Activated CD8-positive, alpha-beta memory T cell treated with anti-CD3 and anti-CD28 coated beads, Interleukin-2, amount 10 ng/mL, durations not matched to agents 7 days and 5 days (primary cell): ENCODE measurements at places on chromosomes 5 and 9. TPM values are rescaled to one million over a fixed set of nuclear protein-coding genes. Genes with fewer than 3 reads are reported as not detected.

OR1N1 gene
- not detected for total RNA-seq

- no peak for DNase-seq
- no peak overlapping the region for H3K27ac ChIP-seq
- H3K4me3 ChIP-seq = no peak overlapping the region
- H3K27me3 ChIP-seq = peaks cover 64% of the 10 kb centered on the region
- H3K36me3 ChIP-seq = no peaks in the 10 kb centered on the region
Observed at GRCh38 chr5:141757402-141757801, 75.4 kb upstream of the ARAP3 start.

UBE2QL1 gene
- total RNA-seq = 0.35 TPM

DNA sequence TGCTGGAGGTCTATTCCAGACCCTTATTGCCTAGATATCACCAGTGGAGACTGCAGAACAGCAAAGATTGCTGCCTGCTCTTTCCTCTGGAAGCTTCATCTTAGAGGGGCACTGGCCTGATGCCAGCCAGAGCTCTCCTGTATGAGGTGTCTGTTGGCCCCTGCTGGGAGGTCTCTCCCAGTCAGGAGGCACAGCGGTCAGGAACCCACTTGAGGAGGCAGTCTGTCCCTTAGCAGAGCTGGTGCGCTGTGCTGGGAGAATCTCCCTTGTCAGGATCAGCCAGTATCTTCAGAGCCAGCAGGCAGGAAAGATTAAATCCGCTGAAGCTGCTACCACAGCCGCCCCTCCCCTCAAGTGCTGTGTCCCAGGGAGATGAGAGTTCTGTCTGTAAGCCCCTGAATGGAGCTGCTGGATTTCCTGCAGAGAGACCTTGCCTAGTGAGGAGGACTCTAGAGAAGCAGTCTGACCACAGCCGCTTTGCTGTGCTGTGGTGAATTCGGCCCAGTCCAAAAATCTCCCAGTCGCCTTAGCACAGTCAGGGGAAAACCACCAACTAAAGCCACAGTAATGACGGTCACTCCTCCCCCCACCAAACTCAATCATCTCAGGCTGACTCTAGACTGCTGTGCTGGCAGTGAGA, 124.1 kb downstream of the JAKMIP2 start:
- no peaks in the 10 kb centered on the region for H3K27me3 ChIP-seq
- peaks cover 4% of the 10 kb centered on the region for H3K4me1 ChIP-seq
- H3K4me3 ChIP-seq = no peak overlapping the region
- H3K27ac ChIP-seq = no peak overlapping the region
- H3K36me3 ChIP-seq = peaks cover 8% of the 10 kb centered on the region
- peak; percentile 46 for DNase-seq

NIM1K gene
- 0.50 TPM for total RNA-seq

PCDHA5 gene
- not detected for total RNA-seq

GRCh38 chr9:126457890-126458289, 131.3 kb downstream of the MVB12B start:
- no peak overlapping the region for H3K27ac ChIP-seq
- peaks cover 8% of the 10 kb centered on the region for H3K36me3 ChIP-seq
- DNase-seq = no peak
- peaks cover 15% of the 10 kb centered on the region for H3K4me1 ChIP-seq

CDX1 gene
- total RNA-seq = not detected

ARSI gene
- total RNA-seq = not detected

KLF4 gene
- total RNA-seq = 1.5 TPM

DNA sequence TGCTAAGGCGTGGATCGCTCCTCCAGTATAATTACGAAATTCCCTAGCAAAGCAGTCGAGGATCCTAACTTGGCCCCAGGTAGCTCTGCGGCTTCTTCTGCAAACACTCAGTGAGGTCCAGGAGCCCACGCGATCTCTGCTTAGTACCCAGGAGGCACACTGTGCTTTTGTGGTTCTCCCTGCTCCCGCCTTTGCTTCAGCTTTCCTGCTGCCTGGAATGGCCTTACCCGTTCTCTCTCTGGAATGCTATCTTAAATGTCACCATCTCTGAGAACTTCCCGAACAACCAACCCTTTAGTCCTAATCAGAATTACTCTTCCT, 639 bp downstream of the INVS start:
- peak; percentile 44 for DNase-seq
- H3K36me3 ChIP-seq = peaks cover 7% of the 10 kb centered on the region
- peaks cover 23% of the 10 kb centered on the region for H3K4me1 ChIP-seq
- peak overlapping the region; percentile 99 for H3K4me3 ChIP-seq

FST gene
- total RNA-seq = 0.49 TPM

- H3K4me3 ChIP-seq = no peak overlapping the region
- no peak for DNase-seq
- H3K27ac ChIP-seq = no peak overlapping the region
Observed at GRCh38 chr9:4375424-4376200, 75.7 kb upstream of the GLIS3 start.

DNA sequence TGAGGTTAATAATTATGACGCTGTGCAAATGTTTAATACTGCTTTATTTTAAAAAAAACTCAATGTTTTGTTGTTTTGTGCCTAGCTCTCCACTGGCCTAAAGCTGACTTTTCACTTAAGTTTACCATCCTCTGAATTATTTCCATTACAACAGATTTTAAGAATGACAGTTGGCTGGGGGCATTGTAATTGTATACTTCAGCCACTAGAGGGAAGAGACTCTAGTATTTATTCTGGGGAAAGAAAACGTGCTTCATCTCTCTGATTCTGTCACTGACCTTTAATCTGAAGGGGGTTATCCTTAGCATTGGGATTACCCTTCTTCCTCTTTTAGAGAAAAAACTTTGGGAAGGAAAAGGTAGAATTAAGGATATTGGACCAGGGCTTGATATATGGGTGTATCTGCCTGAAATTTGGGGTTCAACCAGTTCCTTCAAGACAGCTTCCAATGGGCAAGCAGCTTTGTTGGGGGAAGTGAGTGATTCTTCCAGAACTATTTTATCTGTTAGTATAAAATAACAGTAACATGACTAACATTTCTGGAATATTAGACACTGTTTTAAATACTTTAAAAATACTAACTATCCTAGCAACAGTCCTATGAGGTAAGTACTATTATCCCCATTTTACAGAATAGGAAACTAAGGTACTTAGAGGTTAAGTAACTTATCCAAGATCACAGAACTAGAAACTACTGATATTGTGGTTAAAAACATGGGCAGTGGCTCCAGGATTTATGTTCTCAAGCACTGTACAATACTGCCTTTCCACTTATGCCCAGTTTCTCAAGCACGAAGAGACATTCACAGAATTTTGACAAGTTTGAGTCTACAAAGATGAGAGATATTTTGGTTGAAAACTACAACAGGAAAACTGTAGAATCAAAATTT, 208.4 kb downstream of the CD180 start:
- H3K36me3 ChIP-seq = no peaks in the 10 kb centered on the region
- H3K27me3 ChIP-seq = peaks cover 8% of the 10 kb centered on the region
- DNase-seq = no peak
- H3K4me1 ChIP-seq = peaks cover 5% of the 10 kb centered on the region
- no peak overlapping the region for H3K4me3 ChIP-seq

NUTM2G gene
- not detected for total RNA-seq

PCDHGC4 gene
- total RNA-seq = not detected

- H3K27me3 ChIP-seq = no peaks in the 10 kb centered on the region
- H3K27ac ChIP-seq = peak overlapping the region; percentile 98
Observed at GRCh38 chr5:1791176-1791575, 8.5 kb downstream of the MRPL36 start.

DNA sequence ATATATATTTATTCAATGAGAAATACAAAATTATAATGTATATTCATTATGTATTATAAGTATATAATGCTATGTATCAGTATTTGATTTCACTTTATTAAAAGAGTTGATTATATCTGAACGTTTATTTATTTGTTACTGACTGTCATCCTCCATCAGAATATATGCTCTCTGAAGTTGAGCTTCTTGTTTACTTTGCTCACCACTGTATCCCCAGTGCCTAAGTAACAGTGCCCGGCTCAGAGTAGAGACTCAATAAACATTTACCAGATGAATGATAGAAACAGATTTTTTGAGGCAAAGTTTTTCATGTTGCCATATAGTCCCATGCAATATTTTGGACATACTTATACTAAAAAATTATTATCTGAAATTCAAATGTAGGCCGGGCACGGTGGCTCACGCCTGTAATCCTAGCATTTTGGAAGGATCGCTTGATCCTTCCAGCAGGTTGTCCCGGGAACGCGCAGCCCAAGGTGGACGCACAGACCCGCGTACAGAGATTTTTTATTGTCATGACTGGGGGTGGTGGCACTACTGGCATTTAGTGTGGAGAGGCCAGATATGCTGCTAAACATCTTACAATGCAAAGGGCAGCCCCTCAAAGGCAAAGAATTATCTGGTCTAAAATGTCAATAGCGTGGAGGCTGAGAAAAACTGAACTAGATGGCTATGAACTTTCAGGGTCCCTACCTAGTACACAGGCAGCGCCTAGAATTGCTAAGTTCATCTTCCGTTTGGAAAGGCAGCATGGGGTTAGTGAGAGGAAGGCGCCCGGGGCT, 761 bp upstream of the DNAJC25 start:
- peaks cover 2% of the 10 kb centered on the region for H3K36me3 ChIP-seq
- peaks cover 3% of the 10 kb centered on the region for H3K27me3 ChIP-seq
- peak overlapping the region; percentile 80 for H3K27ac ChIP-seq
- H3K4me3 ChIP-seq = peak overlapping the region; percentile 95
- DNase-seq = no peak

GRCh38 chr5:36657563-36657995, 51.2 kb downstream of the SLC1A3 start:
- peaks cover 39% of the 10 kb centered on the region for H3K27me3 ChIP-seq
- H3K36me3 ChIP-seq = no peaks in the 10 kb centered on the region
- no peak overlapping the region for H3K4me3 ChIP-seq
- DNase-seq = no peak

GRCh38 chr5:122844910-122845228, 544 bp upstream of the SNX24 start:
- H3K4me1 ChIP-seq = peaks cover 29% of the 10 kb centered on the region
- H3K27ac ChIP-seq = peak overlapping the region; percentile 71
- no peak for DNase-seq
- H3K4me3 ChIP-seq = peak overlapping the region; percentile 83

DNA sequence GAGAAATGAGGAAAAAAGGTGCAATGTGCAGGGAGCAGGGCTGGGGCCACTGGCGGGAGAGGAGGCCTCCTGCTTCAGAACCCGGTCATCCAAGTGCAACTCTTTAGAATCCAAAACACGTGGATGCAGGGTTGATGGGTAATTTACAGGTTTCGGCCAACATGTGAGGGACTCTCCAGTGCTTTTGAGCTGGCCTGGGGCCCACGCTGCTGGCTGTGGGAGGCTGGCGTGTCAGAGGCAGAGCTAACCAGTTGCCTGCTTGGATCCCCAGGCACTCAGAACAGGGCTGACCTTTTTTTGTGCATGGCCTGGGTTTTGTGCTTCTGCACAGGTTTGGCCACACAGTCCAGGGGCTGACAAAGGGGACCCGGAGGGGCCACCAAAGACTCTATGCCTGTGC, 61.6 kb downstream of the GADD45G start:
- H3K27me3 ChIP-seq = peaks cover 47% of the 10 kb centered on the region
- H3K4me1 ChIP-seq = peaks cover 16% of the 10 kb centered on the region
- no peak for DNase-seq
- H3K36me3 ChIP-seq = peaks cover 2% of the 10 kb centered on the region

GRCh38 chr5:173256800-173257199, 21.8 kb upstream of the NKX2-5 start:
- peaks cover 40% of the 10 kb centered on the region for H3K27me3 ChIP-seq
- H3K36me3 ChIP-seq = no peaks in the 10 kb centered on the region
- no peak for DNase-seq
- H3K4me3 ChIP-seq = no peak overlapping the region

GRCh38 chr9:99414321-99414720, 192.2 kb downstream of the SEC61B start:
- H3K4me1 ChIP-seq = peaks cover 11% of the 10 kb centered on the region
- DNase-seq = no peak
- H3K27ac ChIP-seq = no peak overlapping the region
- no peak overlapping the region for H3K4me3 ChIP-seq

SAXO1 gene
- total RNA-seq = 0.12 TPM

PCDHGC5 gene
- not detected for total RNA-seq

DNA sequence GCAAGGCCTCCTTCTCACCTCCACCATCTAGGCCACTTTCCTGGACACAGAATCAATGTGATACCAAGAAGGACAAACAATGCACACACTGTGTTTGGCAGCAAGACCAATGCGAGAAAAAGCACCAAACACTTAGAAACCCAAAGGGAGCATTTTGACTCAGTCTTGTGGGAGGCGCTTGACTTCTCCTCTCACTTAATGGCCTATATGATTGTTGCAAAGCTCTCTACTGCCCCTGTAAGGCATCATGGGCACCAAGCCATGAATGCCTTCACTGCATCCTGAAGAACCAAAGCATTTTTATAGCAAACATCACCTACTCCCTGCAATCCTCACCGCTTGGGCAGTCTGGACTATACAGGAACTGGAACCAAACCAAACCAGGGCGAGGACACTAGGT, 57.5 kb downstream of the CDH6 start:
- H3K27me3 ChIP-seq = no peaks in the 10 kb centered on the region
- DNase-seq = no peak
- H3K4me3 ChIP-seq = no peak overlapping the region
- no peak overlapping the region for H3K27ac ChIP-seq

DNA sequence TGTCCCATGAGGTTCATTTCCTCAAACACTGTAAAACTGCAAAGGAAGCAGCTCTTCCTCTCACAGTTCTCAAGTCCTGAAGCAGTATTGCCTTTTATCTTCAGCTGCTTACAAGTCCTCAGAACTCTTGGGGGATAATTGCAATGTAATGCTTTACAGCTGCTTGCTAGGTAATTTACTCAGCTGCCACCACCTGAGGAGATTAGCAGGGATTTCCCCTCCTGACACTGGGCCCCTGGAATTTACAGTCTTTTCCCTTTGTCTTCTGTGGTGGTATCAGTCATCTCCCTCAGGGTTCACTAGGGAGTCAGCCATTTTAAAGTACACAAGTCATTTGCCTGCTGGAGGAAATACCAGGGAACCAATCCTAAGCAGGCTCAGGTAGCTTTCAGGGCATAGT, 754.3 kb upstream of the GRAMD2B start:
- H3K4me3 ChIP-seq = no peak overlapping the region
- no peaks in the 10 kb centered on the region for H3K36me3 ChIP-seq
- no peak for DNase-seq
- H3K27ac ChIP-seq = no peak overlapping the region
- no peaks in the 10 kb centered on the region for H3K4me1 ChIP-seq

DNA sequence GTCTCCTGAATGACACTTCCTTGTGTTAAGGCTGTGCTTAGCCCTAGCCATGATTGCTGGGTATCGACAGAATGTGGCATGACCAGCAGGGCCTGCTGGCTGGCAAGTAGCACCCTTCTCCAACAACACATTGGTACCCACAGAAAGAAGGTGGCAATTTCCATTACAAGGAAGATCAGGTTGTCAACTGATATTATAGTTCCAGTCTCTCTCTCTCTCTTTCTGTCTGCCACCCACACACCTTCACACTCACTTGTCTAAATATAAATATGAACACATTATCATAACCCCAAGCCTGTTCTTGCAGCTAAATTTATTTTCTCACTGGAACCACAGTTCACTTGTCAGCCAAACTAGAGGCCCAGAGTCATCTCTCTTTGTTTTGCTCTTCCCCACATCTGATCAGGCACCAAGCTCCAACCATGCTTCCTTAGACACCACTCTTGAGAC, 408.1 kb upstream of the PIK3R1 start:
- peaks cover 4% of the 10 kb centered on the region for H3K4me1 ChIP-seq
- no peak overlapping the region for H3K27ac ChIP-seq
- peaks cover 3% of the 10 kb centered on the region for H3K36me3 ChIP-seq
